Cerebellar cortex (tissue), 1 donor: ENCODE measurements at places on chromosomes 7 and 10.

DNA sequence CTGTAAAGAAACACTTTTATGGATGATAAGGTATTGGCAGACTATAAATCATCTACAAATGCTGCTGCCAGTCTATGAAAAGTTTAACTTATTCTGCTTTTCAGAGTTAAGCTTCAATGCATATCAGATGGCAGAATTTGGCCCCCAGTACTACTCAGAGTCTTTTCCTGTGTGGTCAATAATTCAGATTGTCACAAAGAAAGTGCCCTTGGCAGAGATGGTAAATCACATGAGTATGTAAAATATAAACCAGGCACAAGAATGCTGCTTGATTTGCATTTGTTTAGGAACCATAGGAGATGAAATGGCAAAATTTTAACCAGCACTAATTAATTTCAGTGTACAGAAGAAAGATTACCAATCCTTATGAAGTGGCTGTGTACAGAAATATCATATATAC is 818.3 kb upstream of the POT1 start:
- no peak for DNase-seq

DNA sequence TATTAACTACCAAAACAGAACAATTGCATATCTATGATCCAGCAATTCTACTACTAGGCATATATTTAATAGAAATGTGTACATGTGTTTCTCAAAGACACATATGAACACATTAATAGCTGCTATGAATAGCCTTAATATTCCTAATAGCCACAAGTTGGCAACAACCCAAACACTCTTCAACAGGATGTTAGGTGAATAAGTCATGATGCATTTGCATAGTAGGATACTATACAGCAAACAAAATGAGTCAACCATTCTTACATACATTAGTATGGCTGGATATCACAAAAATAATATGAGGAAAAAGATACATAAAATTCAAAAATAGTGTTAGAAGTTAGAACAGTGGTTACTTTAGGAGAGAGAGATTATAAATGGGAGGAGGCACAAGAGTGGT is 26.8 kb upstream of the ZNF746 start:
- DNase-seq, result no peak

- peak; percentile 48 for DNase-seq
Measured at GRCh38 chr10:124697837-124698544, 46.2 kb downstream of the FAM53B start.

GRCh38 chr7:22213081-22213480 is 143.9 kb downstream of the RAPGEF5 start:
- DNase-seq, result peak; percentile 32

DNA sequence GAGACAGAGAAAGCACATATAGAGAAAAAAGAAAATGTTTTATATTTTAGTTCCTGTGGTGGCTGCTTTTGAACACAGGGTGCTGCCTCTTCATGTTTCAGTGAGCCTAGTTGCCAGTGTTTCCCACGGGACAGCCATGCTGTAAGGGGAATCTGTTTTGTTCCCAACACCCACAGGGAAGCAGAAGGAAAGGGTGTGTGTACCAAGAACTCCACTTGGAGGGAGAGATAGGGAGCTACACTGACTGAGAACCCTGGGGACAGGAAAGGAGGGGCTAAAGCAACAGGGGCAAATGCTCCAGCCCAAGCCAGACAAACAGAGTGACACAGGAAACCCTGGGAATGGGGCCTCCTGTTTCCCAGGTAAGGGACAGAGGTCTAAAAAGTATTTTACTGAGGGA is 40.2 kb downstream of the FRMPD2 start:
- DNase-seq, result no peak

DNA sequence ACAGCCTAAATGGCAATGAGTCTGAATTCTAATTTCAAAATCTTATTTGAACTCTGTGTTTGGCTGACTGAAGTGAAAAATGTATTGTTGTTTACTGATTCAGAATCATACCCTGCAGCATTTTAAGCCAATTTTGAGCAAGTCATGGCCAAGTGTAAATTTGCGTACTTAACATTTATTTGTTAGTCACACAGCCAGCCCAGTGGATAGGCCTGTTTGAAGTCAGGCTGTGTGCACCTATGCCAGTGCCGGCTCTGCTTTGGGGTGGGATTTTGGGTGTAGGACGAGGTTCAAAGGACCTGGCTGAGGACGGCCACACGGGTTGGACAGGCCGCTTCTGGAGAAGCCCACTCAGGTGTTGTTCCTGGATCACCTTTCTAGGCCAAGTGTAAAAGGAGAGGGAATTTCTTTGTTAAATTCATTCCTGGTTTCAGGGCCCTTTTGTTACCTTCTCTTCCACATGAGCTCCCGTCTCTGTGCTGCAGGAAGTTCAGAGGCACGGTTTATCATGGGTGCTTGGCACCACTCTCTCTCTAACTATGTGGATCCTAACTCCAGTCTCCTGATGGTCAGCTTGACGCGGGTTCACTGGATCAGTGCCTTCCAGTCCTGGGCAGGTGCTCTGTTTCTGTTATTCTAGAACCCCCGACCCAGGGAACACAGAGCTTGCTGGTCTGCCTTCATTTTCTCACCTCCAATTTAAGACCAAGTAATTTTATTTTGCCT is 84.7 kb downstream of the CCNY start:
- DNase-seq, result no peak

DNA sequence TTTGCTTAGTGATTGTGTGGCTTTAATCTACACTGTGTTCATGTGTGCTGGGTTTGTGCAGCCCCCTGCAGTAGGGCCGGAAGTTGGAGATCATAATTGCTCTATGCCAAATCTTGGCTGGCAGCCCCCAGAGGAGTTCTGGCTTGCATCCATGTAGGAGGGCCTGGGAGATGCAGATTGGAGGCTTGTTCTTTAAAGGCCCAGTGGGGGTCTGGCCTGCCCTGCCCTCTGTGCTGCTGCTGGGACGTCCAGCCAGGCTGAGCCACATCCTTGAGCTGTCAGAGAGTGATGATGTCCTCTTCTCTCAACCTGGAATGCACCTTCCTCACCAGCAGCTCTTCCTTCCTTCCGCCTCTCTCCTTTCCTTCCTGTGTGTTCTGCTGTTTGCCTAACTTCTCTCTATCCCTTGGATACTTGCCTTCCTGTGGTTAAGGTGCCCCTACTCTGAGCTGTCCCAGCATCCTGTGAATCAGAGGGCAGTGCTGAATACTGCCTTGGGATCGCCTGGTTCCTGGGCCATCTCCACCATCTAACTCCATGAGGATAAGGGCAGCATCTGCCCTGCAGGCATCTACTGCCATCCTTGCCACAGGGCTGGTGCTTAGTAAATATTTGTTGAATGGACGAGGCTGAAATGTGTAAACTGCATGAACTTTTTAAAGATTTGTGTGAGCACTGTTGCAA is 30.2 kb downstream of the DOCK1 start:
- DNase-seq, result no peak

DNA sequence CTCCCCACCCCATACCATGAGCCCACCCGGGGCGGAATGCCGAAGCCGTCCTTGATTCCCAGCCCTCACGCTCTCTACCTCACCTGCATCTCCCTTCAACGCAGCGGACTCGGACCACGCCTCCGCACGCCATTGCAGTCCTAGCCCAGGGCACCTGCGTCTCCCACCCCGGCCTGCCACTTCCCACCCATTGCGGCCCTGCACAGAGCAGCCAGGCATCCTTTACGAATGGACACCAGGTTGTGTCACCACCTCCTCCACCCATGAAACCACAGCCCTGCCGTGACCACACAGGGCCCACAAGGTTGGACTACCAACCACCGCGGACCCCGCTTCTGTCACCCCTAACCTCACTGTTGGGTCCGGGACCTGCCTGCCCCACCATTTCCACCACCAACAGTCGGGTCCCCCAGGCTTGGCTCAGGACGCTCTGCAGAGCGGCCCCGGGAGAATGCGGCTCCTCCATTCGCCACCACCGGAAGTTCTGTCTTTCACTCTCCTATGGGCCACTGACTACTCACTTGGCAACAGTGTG is 232.5 kb downstream of the MAD1L1 start:
- no peak for DNase-seq

- DNase-seq, result no peak
Measured at GRCh38 chr10:14742815-14743214, 31.9 kb downstream of the FAM107B start.

DNA sequence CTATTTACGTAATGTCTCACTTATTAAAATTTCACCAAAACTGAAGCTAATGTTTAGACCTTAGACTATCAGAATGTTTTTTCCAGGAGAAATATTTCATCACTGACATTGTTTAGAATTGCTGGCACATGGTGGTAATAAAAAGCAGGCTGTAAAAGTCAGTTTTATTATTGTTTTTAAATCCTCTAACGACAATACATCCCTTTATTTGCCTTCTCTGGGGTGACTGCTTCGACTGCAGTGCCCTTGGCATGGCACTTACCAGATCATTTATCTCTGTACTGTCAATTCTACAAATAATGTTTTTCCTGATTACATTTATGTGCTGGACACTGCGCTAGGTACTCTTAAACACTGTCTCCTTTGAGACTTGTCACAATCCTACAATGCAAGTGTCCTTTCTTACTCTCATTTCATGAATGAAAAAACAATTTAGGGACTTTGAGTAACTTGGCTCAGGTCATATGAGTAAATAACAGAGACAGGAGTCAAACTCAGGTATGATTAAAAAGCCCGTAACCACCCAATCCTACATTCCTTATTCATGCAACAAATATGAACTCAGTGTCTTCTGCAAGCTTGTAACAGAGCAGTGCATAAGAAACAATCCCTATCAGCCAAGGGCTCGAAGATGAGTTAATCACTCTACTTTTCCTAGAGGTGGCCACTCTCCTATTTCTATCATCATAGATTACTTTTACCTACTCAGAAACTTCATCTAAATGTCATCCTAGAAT is 5.6 kb upstream of the ING3 start:
- no peak for DNase-seq

- DNase-seq, result no peak
Measured at GRCh38 chr10:94005050-94005449, 11.3 kb downstream of the PLCE1 start.

DNA sequence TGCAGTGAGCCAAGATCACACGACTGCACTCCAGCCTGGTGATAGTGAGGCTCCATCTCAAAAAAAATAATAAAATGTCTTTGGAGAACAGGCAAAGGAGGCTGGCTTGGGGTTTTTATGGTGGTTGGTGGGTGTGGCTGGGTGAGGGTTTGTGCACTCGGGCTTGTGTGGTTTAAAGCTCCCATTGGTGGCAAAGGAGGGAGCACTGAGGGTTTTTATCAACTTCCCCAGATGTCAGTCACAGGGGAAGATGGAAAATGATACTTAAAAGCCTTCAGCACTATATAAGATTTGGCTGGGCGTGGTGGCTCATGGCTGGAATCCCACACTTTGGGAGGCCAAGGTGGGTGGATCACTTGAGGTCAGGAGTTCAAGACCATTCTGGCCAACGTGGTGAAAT is 16.3 kb upstream of the RNF216 start:
- no peak for DNase-seq

DNA sequence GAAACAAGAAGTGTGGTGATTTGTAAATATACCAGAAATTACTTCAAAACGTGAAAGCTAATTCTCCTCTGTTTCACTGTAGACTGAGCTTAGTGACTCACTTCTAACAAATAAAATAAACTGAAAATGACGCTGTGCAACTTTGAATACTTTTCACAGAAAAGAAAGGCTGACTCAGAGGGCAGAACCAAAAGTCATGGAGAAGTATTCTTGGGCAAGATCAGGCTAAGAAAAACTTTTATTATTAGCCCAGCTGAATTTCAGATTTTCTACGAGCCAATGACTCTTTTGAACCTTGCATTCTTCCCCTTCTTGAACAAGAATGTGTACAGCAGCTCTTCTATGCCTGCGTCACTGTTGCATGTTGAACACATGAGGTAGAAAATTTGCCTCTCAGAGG is 527.3 kb upstream of the GHITM start:
- DNase-seq, result no peak

DNA sequence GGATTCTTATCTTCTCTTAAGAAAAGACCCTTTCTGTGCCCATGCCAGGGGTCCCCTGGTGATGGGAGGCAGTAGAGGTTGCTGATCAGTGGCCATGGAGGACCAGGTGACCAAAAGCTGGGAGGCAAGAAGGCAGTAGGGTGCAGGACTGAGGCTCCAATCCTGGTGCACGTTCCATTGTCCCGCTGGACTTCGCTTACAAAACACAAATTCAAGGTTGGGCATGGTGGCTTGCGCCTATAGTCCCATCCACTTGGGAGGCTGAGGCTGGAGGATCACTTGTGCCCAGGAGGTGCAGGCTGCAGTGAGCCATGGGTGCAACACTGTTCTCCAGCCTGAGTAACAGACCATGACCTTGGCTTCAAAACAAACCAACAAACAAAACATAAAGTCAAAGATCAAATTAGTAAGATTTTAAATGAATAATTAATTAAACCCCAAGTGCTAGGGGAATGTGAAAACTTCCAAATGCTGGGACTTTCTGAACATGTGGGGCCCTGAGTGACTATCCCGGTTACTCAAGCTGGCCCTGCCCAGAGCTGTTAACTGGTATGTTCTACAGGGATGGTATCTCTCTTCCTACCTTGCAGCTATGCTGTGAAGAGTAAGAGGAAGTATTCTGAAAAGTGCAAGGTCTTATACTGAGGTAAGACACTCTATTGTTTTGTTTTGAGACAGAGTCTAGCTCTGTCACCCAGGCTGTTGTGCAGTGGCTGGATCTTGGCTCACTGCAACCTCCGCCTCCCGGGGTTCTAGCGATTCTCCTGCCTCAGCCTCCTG is 97.6 kb downstream of the LYZL2 start:
- no peak for DNase-seq

- DNase-seq, result no peak
Measured at GRCh38 chr7:107913851-107914250, 22.9 kb downstream of the DLD start.

DNA sequence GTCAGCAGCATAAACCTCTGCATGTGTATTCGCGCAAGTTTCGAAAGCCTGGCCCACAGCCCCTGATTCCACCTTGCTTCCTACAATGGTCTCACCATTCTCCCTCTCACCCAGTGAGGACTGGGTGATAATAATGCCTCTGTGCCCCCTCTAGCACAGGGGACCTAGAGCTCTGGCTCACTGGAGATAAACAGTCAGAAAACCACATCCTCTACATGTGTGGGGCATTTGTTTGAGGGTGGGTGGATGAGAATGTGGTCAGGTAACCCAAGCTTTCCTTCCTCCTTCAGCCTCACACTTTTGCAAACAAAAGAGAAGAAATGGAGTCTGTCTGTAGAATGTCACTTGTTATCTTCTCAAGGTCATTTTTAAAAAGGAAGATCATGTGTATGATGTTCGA is 373.5 kb downstream of the KCNMA1 start:
- DNase-seq, result no peak

DNA sequence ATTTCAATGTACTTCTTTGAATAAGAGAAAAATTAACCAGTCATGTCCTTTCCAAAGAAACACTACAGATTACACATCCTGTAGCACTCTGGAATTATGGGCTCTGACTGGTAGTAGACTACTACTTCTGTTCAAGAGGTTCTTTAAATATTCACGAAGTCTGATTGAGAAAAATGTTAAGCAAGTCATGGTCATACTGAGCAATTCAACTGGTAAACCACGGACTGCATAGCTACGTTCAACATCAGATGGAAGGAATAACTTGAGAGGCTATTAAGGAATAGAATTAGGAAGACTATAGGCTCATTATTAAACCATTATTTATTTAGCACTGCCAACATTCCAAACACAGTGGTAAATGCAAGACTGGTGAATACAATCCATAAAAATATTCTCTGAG is 160.8 kb downstream of the IMMP2L start:
- DNase-seq, result no peak

GRCh38 chr7:37337522-37337921 is 111.1 kb downstream of the ELMO1 start:
- DNase-seq, result no peak

- no peak for DNase-seq
Measured at GRCh38 chr7:146661435-146661834, 544.8 kb downstream of the CNTNAP2 start.

GRCh38 chr7:1245524-1246050 is 12.9 kb downstream of the UNCX start:
- DNase-seq, result peak; percentile 28
